T-cell (primary cell): ENCODE measurements at places on chromosomes 6 and 20.

- DNase-seq = peak; percentile 65
These were observed 1.7 kb downstream of the SLC22A23 start for GRCh38 chr6:3455147-3455568.

DNA sequence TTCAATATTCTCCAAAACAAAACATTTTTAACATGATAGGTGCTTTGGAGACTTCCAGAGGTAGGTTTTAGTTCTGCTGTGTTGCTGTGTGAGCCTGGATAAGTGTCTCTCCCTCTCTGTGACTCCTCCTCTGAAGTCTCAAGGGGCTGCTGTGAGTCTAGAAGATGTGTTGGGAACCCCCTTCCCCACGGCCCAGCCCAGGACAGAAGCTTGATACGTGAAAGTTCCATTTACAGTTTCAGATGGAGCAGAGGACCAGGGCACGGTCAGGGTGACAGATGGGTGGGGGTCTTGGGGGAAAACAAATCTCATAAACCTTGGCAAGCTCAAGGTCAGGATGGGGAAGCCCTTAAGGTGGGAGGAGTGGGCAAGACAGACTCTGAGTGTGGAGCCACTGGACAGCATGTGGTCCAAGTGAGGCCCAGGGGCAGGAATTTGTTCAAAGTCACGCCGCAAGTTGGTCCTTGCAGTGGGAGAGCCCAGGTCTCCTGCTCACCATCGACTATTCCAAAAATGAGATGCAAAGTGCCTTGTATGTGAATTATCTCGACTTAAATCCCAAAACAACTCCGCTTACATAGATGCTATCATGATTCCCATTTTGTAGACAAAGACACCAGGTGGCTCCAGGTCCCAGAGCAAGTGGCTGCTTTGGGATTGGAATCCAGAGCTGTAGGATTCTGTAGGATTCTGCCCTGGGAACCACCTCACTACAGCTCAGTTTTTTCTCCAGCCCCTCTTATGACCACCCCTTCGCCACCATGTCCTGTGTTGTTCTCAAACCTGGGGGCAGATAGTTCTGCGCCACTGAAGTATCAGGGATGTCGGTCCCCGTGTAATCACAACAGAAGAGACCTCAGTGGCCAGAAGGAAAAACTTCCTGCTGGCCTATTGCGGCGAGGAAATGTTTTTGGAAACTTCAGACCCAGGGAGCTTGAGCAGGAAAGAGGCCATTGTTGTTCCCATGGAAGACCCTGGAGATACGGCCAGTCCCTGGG is 1.9 kb downstream of the TGM2 start:
- no peak for DNase-seq

- no peak for DNase-seq
These were observed 137.9 kb downstream of the DTNBP1 start for GRCh38 chr6:15524861-15525401.

GRCh38 chr6:17299750-17300149 is 18.6 kb downstream of the RBM24 start:
- DNase-seq = no peak

GRCh38 chr6:108796875-108797274 is 51.3 kb upstream of the ARMC2 start:
- DNase-seq = no peak

GRCh38 chr6:152575621-152576150 is 61.5 kb downstream of the SYNE1 start:
- no peak for DNase-seq

- DNase-seq = no peak
These were observed 179.2 kb upstream of the HSF2 start for GRCh38 chr6:122220254-122220653.

DNA sequence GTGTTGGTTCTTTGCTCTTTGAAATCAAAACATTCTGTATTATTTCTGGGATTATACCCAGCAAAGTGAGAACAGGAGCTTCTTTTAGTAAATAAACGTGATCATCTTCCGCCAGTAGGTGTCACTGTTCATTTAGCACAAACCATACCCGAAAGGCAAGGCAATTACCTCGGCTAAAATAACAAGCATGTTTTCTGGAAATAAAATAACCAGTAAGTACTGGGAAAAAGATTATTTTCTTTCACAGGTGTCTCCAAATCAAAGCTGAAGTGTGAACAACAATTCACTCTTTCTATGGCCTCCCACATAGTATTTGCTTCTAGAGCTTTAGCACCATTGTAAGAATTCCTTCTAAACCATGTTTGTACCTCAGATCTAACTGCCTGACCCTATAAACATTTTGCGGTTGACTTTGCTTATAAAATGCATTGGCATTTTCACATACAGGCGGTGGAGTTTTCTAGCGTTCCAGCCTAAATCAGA is 144.6 kb upstream of the AGPAT4 start:
- DNase-seq = no peak

DNA sequence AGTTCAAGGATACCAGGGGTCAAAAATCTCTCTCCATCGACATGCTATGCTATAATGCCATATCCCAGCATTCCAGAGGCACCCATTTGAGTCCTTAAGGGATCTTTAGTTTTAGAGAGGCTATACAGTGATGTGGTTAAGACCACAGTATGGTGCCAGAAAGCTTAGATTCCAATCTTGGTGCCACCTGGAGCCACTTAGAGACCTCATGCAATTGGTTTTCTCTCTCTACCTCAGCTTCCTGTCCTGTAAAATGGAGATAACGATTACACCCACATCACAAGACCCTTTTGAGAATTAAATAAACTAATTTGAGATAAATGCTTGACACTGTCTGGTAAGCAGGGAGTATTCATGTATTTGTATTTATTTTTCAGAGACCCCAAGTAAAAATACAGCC is 39.0 kb downstream of the PLAGL1 start:
- DNase-seq = no peak

- DNase-seq = no peak
These were observed 280.6 kb upstream of the PRDM1 start for GRCh38 chr6:105805501-105806023.

GRCh38 chr6:132214716-132215115 is 186.6 kb downstream of the MOXD1 start:
- no peak for DNase-seq

- DNase-seq = no peak
These were observed 3.8 kb downstream of the NFKBIE start for GRCh38 chr6:44261581-44261980.

GRCh38 chr20:54250691-54251090 is 42.8 kb downstream of the PFDN4 start:
- DNase-seq = no peak

GRCh38 chr6:12941422-12941821 is 224.9 kb downstream of the PHACTR1 start:
- no peak for DNase-seq

GRCh38 chr20:48709058-48709691 is 118.6 kb downstream of the PREX1 start:
- DNase-seq = no peak

- no peak for DNase-seq
These were observed 64.5 kb upstream of the ENPP5 start for GRCh38 chr6:46235242-46235641.

- DNase-seq = no peak
These were observed 6.0 kb upstream of the FASTKD5 start for GRCh38 chr20:3165473-3166337.

DNA sequence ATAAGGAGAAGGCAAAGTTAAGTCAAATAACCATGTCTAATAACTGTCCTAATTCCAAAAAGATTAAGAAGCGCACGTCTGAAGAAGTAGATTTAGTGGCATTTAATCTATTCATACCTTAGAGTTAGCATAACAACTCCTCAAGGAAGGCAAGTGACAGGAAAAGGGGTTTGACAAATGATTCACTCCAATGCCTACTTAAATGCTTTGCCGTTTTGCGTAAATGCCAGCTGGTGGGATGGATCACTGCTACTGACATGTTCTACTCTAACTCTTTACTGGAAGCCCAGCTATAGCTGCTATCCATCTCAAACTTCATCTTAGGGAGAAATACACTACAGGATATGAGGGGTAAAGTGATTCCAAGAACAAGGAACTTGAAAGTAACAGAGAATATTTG is 347.3 kb upstream of the RUNX2 start:
- DNase-seq = no peak

GRCh38 chr6:43970913-43971775 is 156.1 kb downstream of the MRPL14 start:
- no peak for DNase-seq

DNA sequence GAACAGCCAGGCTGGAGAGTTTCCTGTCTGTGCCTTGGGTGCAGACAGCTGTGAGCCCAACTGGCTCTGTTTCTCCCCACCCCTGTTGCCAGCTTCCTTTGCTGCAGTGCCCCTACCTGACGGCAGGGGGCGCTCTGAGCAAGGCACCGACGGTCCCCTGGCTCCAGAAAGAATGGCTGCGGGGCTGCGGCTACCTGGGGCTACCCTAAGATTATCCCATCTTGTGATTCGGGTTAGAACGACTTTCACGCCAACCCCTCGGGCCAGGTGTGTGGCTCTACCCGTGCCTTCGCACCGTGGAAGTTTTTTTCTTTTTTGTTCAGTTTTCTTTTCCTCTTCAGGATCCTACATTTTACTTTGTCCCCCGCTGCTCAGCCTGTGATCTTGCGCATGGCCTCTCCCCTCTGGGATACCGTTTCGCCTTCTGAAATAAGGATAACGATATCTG is 33.4 kb upstream of the AAR2 start:
- peak; percentile 56 for DNase-seq

DNA sequence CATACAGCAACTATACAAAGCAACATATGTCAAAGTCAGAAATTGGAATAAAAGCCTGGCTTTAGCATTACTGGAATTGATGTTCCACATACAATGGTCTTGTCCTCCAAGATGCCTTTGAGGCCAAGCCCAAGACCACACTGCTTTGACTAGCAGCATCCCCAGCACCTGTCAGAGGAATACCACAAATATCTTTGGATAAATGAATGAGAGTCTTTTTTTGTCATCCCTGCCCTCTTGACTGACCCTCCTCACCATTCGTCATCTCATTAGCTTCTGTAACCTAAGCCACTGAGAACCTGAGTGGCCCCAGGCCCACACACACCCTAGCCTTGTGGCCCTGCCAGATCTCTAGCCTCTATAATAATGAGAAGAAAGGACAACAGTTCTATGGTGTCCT is 48.5 kb downstream of the TNFRSF21 start:
- DNase-seq = no peak

- no peak for DNase-seq
These were observed 43.7 kb downstream of the CBLN4 start for GRCh38 chr20:55961376-55962330.

GRCh38 chr6:29531668-29532067 is 27.9 kb downstream of the UBD start:
- no peak for DNase-seq

GRCh38 chr6:149147195-149147594 is 170.3 kb upstream of the TAB2 start:
- no peak for DNase-seq

- DNase-seq = no peak
These were observed 423.7 kb upstream of the MARCKS start for GRCh38 chr6:113433335-113433991.

DNA sequence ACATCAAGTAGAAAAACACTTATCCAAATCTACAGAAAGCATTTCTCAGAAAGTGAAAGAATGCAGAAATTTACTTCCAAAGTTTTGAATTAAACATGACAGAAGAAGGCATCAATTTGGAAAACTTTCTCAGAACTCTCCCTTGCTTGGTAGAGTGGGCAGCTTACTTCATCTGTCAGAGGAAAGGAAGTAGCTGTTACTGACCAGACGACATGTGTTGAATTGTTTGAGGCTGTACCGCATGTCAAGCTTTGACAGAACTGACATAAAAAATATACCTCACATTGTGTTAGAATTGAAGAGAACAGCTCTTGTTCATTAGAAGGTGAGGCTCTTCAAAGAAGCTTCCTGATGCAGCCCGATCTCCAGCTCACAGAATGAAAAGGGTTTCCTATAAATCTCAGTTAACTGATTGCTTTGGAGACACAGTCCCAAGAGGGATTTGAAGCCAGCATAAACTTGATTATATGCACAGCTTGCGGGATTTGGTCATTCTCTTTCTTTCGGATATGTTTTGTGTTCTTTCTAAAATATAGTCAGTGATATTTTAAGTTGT is 190.7 kb downstream of the PLCB1 start:
- DNase-seq = no peak

DNA sequence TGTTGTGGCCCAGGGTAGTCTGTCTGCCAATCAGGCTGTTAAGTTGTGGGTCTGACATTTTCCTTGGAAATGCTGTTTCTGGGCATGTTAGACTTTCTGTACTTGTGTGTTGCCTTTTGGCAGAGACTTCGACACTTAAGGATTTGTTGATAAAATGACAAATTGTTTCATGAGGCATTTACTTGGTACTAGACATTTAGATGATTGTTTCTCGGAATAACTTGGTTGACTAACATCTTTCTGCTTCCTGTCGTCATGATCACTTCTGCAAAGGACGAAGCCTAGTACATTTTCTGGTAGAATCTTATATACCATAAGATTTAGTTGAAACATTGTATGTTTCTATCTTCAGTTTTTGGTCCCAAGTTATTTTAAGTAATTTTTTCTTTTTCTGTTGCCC is 34.1 kb downstream of the UTRN start:
- no peak for DNase-seq

GRCh38 chr6:144350528-144350880 is 65.4 kb downstream of the UTRN start:
- DNase-seq = no peak

GRCh38 chr20:58765780-58766179 is 73.2 kb downstream of the NPEPL1 start:
- no peak for DNase-seq

DNA sequence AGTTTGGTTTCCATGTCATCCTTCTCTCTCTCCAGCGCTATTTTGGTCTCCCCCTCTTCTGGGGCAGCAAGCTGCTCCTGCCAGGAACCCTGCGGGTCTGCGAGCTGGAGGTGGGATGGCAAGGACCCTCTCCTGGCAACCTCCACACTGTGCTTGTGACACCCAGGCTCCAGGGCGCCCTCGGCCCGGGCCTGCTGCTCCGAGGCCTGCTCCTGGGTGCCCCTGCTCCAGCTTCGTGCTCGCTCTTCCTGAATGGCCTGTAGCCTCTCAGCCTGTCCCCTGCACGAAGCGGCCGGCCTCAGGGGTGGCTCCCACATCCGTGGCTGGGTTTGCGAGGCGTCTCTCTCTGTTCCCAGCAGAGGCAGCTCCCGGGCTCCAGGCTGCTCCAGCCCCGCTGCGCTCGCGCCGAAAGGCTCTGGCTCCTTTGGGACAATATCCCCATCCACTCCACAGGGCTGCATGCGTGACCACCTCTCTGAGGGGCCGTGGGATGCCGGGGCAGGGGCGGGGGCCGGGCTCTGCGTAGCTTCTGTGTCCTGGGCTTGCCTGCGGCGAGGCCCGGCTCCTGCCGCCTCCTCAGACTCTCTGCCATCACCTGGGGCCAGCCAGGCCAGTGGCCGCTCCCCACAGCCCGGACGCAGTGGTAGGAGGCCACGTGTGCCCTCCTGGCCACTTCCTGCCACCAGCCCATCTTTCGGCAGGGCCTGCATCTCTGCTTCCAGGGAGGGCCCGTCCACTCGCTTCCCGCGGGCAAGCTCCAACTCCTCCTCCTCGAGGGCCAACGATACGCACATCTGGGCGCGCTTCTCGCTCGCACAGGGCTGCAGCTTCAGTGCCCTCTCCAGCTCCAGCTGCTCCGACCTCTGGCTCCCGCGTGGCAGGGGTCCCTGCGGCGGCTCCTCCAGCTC is 68.9 kb downstream of the GINS1 start:
- no peak for DNase-seq

- no peak for DNase-seq
These were observed 282.9 kb upstream of the RNF217 start for GRCh38 chr6:124679387-124679786.

GRCh38 chr6:170112583-170112860 is 178.4 kb downstream of the DLL1 start:
- DNase-seq = no peak
